ENCODE measurements at places on chromosomes 5 and 9.

DNA sequence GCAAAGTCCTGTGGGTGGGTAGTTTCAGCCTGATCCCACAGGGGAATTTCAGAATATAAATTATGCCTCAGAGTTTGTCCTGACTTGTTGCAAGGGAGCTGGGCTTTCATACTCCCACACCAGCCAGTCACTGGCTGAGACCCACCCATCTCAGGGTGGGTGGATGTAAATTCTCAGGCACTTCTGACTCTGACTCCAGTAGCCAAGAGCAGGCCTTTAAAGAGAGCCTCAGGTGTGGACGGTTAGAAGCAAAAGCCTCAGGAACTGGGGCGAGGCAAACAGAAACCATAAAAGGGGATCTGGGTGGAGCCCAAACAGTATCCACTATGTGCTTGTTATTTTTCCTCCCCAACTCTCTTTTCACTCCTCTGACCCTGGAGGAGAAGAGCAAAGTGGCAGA is 28.6 kb upstream of the FBXW11 start:
- no peak for DNase-seq

GRCh38 chr5:147140558-147140957 is 94.3 kb upstream of the STK32A start:
- DNase-seq = no peak

- DNase-seq = no peak
Observed at GRCh38 chr5:124728968-124729332, 17.5 kb downstream of the ZNF608 start.

DNA sequence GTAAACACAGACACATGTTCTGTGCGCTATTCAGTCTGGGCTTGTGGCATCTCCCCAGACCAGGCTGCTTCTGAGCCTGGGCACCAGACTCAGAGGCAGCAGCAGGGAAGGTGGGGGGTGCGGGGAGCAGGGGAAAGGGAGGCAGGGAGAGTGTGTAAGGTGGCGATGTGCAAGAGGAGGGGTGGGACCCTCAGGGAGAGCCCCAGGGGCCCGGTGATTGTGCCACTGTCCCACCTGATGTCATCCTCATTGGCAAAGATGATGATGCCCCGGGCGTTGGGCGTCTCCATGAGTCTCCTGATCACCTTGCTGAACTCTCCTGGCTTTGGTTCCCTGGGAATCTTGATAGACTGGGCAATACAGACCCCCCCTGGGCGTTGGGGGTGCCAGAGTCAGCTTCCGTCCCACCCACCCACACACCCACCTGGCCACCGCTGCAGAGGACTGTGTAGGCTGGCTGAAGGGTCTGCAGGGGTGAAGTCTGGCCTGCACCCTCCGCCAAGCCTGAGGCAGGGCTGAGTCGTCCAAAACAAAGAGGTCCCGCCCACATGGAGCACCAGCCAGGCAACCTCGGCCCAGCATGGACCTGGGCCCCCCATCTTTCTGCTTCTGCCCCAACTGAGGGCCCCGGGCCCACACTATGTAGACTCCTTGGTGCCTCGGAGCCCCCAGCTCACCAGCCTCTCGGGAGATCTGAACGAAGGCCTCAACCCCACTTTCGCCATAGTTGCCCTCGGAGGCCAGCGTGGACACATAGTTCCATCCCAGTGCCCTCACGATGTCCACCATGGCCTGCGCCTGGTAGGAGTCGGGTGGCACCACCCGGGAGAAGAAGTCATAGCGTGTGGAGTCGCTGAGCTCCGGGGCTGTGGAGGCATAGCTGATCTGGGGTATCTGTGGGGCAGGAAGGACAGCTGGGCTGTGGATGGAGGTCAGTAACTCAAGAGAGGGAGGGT is 3.7 kb downstream of the GRM6 start:
- no peak for DNase-seq

- no peak for DNase-seq
Observed at GRCh38 chr5:15554542-15554941, 54.6 kb downstream of the FBXL7 start.

DNA sequence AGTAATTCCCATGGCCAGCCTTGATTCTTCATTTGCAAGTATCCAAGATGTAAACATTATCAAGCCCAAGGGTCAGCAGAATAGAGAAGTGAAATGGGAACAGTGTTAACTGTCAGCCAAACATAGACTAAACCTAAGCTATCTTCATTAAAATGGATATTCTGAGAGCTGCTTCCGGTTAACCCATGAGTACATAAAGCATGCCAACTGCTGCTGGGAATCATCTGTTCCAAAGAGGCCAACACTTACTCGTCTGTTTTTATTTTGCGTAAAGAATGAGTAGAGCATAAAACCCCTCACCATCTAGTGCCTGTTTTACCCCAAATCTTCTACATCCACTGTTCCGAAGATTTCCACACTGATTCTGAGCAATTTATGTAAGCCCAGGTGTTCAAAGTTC is 257.6 kb downstream of the GLIS3 start:
- no peak for DNase-seq

DNA sequence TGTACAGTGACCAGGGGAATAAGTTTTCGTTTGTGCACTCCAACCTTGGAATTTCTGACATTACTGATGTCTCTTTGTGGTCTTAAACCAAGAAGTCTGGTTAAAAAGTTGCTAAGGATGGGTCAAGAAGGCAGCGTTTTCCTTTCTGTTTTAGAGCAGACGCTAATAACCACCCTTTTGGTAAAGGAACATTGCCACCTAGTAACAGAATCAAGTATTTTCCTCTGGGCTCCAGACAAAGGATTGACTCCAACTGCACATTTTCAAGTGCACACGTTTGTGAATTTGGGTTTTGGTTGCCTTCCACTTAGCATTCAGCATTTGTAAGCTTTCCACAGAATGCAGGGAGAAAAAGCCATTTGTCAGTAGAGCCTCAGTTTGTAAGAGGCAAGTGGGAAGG is 22.2 kb upstream of the CEP78 start:
- peak; percentile 66 for DNase-seq

DNA sequence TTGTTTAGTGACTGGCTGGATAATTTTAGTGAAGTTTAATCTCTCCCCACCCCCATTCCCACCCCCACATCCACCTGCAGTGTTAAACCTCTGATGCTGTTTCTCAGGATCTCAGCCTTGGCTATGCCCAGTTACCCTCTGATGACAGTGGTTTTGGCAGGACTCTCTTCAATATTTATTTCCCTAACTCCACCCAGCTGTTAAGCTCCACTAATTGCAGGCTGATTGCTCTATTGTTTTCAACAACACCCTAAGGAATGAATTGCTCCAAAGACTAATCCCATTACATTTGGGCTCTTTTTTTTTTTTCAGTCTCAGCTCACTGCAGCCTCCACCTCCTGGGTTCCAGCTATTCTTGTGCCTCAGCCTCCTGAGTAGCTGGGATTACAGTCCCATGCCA is 46.3 kb downstream of the PHAX start:
- no peak for DNase-seq

- no peak for DNase-seq
Observed at GRCh38 chr9:97981846-97982682, 1.1 kb upstream of the ANP32B start.

- no peak for DNase-seq
Observed at GRCh38 chr5:45521067-45521466, 175.1 kb downstream of the HCN1 start.

GRCh38 chr5:178384816-178385495 is 152.4 kb upstream of the PHYKPL start:
- no peak for DNase-seq

DNA sequence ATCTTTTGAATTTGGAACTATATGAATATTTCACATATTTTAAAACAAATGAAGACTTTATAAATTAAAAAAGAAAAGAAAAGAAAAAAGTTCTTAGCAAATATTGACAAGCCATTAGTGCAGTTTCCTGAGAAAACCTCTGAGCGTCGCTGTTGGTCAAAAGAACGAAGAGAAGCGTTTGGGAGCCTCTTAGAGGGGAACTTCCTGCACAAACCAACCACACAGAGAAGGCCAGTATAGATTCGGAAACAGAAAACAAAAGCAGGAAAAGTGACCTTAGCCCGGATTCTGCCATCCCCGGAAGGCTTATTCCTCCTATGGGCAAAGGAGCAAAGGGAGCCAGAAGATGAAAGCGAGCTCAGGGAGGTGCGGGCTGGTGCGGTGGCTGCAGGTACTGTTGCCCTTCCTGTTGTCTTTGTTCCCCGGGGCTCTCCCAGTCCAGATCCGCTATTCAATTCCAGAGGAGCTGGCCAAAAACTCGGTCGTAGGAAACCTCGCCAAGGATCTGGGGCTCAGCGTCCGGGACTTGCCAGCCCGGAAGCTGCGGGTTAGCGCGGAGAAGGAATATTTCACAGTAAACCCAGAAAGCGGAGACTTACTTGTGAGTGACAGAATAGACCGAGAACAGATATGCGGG is at the start of gene PCDHGB2:
Gene PCDHGB2, plus strand, starts transcription at position 205 of the 637 bp plus-strand sequence. Its CDS starts 142 bp downstream, at position 347.
- no peak for DNase-seq

DNA sequence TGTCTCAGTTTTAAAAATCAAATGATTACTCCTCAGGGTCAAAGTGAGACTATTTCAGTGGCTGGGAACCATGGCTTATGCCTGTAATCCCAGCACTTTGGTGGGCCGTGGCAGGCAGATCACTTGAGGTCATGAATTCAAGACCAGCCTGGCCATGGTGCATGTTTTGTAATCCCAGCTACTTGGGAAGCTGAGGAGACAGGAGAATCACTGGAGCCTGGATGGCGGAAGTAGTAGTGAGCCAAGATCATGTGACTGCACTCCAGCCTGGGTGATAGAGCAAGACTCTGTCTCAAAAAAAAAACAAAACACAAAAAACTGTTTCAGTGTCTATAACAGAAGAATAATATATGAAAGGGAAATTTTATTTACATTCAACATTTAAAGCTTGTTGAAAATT is 182.9 kb downstream of the ARHGEF28 start:
- no peak for DNase-seq

Data from esophagus muscularis mucosa (tissue), 4 donors.